ENCODE measurements at places on chromosomes 11 and 22.

- DNase-seq = no peak
These were observed 79.0 kb downstream of the MED15 start for GRCh38 chr22:20586403-20586745.

GRCh38 chr22:32236970-32237369 lies 18.2 kb downstream of the SLC5A4 start:
- DNase-seq = no peak

- no peak for DNase-seq
These were observed 18.4 kb upstream of the CTSC start for GRCh38 chr11:88355887-88356286.

DNA sequence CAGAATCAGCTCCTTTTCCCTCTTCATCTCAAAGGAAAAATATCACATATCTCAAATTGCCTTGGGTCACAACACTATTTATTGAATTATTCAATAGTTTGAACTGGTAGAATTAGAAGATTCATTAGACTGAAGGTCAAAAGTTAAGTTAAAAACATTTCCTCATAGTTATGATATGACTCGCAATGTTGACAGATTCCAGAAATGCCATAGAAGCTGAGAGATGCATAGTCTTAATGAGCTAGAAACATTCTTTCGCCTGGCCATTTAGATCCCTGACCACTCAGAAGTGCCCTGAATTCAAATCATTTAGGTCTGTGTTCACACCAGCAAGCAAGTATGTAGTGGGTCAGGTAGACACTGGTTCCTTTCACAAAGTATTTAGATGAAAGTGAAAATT lies 44.4 kb downstream of the FAT3 start:
- no peak for DNase-seq

GRCh38 chr11:131674051-131674755 lies 303.8 kb downstream of the NTM start:
- no peak for DNase-seq

DNA sequence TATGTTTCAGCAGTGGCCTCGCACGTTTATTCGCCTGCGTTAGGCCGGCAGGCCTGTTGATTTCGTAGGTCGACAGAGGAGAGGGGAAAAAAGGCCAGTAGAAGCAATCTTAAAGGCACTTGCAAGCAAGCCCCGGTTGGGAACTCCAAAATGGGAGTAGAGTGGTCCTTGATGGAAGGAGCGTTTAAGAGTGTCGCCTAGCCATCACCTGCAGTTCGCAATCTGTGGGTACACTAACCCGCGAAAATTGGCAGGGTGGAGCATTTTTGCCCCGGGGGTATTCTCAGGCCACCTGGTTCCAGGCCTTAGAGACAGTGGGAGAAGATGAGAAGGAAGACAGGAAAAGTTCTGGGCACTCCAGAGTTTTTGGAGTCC lies 1.1 kb downstream of the EWSR1 start:
- no peak for DNase-seq

GRCh38 chr22:23745791-23746190 lies 5.1 kb downstream of the ZNF70 start:
- no peak for DNase-seq

DNA sequence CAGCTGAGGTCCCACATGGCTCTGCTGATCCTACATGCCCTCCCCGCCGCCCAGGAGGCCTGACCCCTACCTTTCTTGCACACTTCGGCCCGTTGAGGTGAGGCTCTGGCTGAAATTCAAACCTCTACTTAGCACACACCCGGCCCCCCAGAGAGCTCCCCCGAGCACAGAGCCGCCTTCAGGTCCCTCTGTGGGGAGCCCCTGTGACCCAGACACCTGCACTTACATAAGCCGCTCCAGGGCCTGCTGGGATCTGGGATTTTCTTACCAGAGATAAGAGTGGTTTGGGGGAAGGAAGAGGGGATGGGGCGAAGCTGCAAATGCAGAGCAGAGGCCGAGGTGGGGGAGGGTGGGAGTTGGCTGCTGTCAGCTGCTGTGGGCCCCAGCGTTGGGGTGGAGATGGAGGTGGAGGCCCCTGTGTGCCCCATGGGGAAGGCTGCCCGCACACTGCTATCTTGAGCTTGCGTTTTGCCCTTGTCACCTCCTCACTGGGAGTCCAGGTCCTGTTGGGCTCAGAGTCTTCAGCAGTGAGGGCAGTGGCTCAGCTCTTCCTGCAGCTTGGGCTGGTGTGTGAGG lies 30.6 kb downstream of the CAPN1 start:
- DNase-seq = no peak

DNA sequence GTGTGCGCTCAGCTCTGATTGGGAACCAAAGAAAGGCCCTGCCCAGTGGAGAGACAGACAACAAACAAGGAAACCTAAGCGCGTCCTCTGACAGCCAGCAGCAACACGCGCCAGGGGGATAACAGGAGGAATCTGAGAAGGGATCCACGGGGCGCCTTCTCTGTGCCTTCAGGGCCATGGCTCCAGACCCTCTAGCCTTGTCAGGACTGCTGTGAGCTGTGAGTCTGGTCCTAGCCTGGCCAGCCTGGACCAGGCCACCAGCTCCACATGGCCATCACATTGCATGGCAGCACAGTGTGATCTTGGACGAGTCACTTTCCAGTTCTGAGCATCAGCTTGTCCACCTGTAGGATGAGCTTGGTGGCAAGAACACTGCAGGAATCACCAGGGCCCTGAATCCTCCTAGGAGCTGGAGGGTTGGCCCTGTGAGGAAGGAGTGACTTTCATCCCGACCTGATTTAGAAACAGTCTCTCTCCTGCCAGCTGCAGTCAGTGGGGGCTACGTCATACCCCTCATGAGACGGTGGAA lies 11.8 kb upstream of the MGAT3 start:
- DNase-seq = no peak

- DNase-seq = no peak
These were observed 78.0 kb upstream of the DRD2 start for GRCh38 chr11:113553235-113553634.

DNA sequence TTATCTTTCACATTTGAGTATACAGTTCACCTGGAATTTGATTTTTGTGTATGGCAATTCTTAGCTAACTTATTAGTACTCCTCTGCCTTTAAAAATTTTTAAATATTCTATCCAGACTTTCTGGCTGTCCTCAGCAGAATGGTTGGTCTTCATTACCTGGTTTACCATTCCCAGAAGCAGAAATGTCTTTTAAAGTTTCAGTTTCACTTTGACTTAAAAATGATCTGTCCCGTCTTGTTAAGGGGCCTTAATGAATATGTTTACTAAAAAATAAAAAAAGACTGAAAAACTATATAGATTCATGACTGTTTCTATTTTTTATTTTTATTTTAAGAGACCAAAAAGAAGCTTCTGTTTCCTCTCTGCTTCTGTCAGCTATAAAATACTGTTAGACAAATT lies 70.5 kb upstream of the TNRC6B start:
- no peak for DNase-seq

DNA sequence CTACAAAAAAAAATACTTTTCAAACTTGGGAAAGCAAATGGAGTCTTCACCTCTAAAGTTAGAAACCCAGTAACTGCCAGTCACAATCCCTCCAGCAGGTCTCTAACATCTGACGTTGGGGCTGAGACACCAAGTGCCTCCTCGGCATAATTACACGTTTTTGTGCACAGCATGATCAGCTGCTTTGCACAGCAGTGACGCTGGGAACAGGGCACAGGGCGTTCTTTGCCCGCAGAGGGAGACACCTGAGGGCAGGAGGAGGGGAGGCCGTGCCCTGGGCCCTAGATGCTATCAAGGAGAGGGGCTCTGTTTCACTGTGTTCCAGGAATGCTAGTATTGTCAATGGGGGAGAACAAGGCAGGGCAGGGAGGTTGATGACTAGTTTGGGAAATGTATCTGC lies 120.1 kb downstream of the PARVA start:
- DNase-seq = no peak

DNA sequence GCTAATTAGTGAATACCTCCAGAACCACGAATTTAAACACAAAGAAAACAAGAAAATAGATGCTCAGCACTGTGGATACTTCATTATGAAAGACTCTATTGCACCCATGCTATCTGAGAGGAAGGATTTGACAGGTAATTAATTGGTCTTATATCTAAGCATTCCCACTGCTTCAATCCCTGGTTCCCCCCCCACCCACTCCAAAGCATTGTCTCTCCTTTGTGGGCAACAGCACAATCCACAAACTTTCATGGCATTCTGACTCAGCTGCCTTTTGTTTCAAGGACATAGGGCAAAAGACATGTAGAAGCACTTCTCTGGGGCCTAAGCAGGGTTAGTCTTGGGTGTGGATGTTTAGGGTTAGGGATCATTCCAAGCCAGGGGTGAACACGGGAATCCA lies 551.4 kb downstream of the BUD13 start:
- DNase-seq = no peak

GRCh38 chr22:35963237-35963810 lies 65.3 kb downstream of the RBFOX2 start:
- DNase-seq = no peak

- no peak for DNase-seq
These were observed 9.8 kb downstream of the HDHD5 start for GRCh38 chr22:17149076-17149815.

Measured in activated CD4-positive, alpha-beta T cell treated with anti-CD3 and anti-CD28 coated beads, Interleukin-2, amount 50 U/mL, for 1 hour (primary cell).